ENCODE measurements at places on chromosomes 11 and 22.

DNA sequence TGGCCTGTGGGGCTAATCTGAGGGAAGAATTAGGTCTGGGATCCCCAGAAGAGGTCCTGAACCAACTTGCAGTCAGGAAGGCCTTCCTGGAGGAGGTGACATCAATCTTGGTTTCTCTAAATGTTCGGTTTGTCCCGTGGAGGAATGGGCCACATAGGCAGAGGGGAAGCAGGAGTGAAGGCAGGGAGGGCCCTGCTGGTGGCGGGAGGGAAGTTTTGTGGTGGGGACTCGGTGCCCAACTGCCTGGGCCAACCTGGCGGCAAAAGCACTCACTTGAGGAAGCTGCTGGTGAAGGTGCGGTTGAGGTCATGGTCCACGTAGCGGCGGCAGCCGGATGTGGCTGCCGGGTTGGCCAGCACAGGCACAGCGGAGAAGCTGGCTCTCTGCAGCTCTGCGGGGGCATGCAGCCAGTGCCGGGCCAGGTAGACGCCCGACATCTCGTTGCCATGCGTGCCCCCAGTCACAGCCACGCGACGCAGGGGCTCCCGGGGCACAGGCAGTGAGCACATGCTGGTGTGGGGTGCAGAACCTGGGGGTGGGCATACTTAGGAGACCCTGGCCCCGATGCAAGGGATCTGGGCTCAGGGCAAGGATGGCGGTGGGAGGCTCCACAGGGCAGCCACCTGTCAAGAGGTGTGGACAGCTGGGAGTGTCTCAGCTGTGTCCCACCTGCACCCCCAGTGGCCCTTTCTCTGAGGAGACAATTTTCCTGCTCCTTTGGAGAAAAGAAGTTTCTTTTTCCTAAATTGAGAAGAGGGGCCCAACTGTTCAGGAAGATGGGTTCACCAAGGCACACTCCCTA, 3.8 kb downstream of the ACY3 start:
- ATAC-seq: no peak

DNA sequence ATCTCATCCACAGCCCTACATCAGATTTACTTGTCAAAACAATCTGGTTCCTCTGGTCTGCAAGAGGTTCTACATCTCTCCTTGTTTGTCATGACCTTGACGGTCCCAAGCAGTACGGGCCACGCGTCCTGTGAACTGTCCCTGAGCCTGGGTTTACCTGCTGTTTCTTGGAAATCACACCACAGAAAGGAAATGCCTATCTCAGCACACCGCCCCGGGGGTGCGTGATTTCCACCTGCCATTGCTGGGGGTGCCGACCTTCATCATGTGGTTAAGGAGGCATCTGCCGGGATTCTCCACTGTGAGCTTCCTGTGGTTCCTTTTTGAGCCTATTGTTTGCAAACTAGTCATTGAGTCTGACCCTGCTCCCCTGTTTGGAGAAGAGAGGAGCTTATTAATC, 1363.4 kb downstream of the BRD1 start:
- ATAC-seq: no peak

DNA sequence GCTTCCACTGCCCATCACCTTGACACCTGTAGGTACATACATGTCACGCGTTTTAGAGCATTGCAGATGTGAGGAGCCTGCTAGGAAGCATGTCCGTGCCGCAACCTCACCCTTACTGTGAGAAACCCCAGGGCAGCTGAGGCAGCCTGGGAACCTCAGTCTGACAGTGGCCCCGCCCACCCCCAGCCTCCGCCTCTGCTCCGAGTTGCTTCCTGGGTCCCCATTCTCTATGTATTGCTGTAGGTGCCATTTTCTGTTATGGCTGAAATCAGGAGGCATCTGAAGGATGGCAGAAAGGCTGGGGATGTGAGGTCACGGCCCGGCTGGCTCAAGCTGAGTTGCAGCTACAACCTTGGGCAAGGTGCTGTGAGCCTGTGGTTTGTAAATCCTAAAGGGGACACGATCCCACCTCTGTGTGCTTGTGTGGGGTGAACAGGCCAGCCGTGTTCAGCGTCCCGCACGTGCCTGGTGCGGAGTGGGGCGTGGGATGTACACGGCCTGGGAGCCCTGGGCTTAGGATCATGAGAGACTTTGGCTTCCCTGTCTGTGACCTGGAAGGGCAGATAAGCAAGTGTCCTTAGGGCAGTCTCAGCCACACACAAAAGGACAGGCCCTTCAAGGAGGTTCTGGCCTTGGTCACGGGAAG, 102.7 kb downstream of the PHF21B start:
- no peak for ATAC-seq

- ATAC-seq: peak; percentile 75
Measured at GRCh38 chr11:117011541-117011898, 86.7 kb downstream of the SIK3 start.

DNA sequence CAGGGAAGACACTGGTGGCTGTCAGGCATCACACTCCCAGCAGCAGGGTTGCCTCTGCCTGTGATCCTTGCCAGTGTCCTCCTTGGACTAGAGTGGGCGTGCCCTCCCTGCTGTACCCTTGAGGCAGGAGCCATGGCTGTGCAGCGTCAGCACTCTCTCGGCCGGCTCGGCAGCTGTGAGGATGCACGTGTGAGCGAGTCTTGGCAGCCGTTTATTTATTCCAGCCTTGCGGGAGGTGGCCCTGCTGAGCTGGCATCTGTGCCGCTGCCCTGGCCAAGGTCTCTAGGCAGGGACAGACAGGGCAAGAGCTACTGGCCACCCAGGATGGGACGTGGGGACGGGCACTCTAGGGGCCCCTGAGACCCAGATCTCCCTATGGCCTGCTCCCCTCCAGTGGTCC, 33.9 kb downstream of the TSPAN4 start:
- ATAC-seq: no peak

GRCh38 chr22:40334899-40335298, 11.4 kb upstream of the ADSL start:
- ATAC-seq: no peak

DNA sequence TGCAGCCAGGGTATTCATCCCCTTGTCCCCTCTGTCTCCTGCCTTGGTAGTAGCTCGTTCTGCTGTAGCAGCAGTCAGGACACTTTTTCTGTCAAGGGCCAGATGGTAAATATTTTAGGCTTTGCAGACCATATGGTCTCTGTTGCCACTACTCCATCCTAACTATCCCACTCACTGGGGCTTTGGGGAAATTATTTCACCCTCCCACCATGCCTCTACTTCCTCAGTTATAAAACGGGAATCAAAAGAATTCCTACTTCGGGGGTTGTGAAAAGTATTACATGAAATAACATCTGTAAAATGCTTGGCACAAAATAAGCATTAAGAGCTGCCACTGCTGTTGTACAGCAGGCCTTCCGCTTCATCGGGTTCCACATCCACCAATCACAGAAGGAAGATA, 89.9 kb upstream of the LDLRAD3 start:
- ATAC-seq: no peak

GRCh38 chr22:28703436-28703835, 23.8 kb upstream of the TTC28 start:
- ATAC-seq: no peak

GRCh38 chr11:35525501-35526175, at the start of gene PAMR1:
TSS of gene PAMR1 (minus strand) at chr11:35525616. CDS start at chr11:35525585, 31 bp downstream.
- ATAC-seq: no peak

DNA sequence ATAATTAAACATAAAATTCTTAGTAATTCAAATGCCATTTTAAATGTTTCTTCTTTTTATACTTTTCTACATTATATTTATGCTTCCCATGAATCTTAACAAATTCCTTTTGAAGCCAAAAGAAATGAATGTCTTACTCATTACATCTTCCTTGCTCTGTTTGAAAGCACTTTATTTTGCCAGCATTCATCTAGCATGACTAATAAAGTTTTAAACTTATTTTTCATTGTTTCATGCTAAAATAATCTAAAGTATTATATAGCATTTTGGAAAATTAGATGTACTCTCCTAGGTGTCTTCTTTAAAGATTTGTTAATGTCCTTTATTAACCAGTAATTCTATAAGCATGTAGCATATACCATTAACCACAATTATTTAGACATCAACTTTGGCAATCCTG, 9.7 kb upstream of the PIWIL4 start:
- peak; percentile 69 for ATAC-seq

- no peak for ATAC-seq
Measured at GRCh38 chr22:40727964-40728615, 48.8 kb downstream of the MCHR1 start.

DNA sequence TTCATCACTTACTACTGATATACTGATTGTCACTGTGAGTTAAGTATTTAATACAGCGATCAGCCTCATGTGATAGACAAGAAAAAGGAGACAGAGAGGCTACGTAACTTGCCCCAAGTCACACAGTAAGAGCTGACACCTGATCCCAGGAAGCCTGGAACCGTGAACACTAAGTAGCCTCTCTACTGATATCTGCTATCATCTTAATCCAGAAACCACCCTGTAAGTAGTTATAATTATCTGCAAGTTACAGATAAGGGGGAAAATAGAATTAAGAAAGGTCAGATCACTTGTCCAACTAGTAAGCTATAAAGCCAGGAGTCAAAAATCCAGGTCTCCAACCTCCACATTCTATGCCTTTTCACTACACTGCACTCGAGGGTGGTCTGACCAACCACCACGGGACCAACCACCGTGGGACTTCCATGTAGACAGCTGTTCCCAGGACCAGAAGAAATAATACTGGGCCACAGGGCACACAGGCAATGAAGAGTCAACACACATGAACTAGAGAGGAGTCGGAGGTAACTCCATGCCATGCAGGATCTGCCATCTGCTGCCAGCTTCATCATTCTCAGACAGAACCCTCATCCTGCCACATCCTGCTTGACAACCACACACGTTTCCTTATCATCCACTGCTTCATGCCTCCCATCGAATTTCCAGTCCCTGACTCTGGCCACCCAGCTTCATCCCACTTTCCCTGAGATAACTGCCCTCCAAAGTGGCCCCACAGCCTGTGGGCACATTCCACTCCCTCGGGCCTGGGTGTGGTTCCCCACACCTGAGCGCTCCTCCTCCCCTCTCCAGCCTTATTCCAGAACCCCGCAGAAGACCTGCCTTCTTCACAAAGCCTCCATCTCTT, 58.6 kb downstream of the MICAL3 start:
- no peak for ATAC-seq

- no peak for ATAC-seq
Measured at GRCh38 chr11:70883973-70884623, 368.3 kb downstream of the SHANK2 start.

GRCh38 chr11:78370406-78371172, 47.0 kb downstream of the GAB2 start:
- peak; percentile 72 for ATAC-seq

GRCh38 chr11:1053121-1053901, 16.8 kb upstream of the MUC6 start:
- ATAC-seq: no peak

- ATAC-seq: no peak
Measured at GRCh38 chr11:65658174-65659021, 4.3 kb downstream of the RELA start.

GRCh38 chr11:94933223-94934130, 39.9 kb downstream of the CWC15 start:
- ATAC-seq: peak; percentile 97

DNA sequence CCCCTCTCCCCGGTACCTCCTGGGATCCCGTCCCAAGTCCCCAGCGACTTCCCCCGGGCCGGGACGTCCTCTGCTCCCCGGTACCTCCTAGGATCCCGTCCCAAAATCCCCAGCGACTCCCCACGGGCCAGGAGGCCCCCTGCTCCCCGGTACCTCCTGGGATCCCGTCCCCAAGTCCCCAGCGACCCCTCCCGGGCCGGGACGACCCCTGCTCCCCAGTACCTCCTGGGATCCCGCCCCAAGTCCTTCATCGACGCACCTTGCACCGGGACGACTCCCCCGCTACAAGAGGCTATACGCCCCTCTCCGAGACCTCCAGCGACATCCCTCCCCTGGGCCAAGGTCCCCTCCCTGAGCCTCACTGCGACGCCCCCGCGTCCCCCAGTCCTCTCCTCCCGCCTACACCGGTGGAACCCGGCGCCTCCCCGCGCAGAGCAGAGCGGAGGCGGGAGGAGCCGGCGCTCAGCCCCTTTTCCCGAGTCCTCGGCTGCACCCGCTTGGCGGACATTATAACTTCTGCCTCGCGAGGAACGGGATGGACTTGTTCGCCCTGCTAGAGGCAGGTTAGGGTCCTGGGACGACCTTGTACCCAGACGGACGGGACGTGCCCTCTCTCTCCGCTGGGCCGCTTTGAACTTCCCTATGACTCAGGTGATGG, 912 bp downstream of the KREMEN1 start:
- no peak for ATAC-seq

- no peak for ATAC-seq
Measured at GRCh38 chr11:131365329-131365930, 5.0 kb upstream of the NTM start.

GRCh38 chr11:125062931-125063428, at the start of gene SLC37A2:
TSS of gene SLC37A2 (plus strand) at chr11:125063305. CDS start at chr11:125063368, 63 bp downstream.
- peak; percentile 97 for ATAC-seq

DNA sequence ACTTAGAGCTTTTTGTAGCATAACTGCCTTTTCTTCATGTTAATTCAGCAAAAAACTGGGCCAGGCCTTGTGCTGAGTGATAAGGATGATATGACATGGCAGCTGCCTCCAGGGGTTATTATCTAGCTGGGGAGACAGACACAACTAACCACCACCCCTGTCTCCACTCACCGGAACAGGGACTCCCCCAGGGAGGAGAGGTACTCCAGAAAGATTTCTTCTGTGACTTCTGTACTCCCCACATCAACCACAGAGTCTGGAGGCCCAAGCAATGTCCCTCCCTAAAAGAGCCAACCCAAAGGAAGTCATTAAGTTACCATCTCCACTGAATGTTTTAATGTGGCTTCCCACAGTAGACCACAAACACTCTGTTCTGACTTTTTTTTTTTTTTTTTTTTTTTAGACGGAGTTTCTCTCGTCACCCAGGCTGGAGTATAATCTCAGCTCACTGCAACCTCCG, 14.3 kb upstream of the PMM1 start:
- ATAC-seq: no peak

DNA sequence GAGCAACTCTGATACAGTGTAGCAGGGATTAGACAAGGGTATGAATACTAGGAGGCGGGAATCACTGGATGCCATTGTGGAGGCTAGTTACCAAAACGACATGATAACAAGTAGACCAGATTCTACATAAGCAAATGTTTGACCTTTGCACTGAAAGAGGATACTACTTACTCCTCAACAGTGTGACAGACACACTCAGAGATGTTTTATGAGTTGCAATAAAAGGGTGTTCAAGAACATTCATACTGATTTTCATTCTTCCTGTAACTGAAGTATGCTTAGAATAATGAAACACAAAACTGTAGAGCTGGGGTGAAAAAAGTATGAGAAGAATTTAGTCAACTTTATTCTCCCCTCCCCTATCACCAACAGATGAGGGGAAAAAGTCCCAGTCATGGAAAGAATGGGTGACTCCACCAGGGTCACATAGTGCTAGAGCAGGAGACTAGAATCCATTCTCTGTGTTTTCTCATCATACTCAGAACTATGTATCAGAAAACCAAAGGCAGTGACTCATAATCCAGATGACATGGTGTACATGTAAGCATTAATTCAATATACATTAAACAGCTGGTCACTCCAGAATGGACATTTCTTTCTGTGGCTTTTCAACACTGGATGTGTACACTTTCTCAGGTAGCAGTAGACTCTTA, 32.8 kb downstream of the ARHGAP20 start:
- no peak for ATAC-seq

DNA sequence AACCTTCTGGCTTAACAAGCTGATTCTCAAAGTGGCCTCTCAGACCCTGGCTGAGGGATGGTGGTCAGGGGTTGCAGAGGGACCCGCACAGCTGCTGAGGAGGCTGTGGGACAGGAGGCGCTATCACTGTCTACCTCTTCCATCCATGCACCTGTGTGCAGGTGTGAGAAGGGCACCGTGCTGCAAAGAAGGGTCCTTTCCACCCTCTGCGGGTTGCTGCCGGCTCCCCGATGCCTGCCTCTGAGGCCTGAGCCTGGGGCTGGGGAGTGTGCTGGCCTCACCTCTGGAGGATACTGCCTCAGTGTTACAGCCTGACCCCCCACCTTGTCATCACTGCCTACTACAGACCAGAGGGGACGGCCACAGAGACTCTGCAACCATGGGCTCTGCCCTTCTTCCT, 66.1 kb upstream of the B3GAT1 start:
- no peak for ATAC-seq
